ENCODE measurements at places on chromosomes 7 and 10.

- DNase-seq: no peak
Observed at GRCh38 chr7:107933386-107934013, 42.5 kb downstream of the DLD start.

DNA sequence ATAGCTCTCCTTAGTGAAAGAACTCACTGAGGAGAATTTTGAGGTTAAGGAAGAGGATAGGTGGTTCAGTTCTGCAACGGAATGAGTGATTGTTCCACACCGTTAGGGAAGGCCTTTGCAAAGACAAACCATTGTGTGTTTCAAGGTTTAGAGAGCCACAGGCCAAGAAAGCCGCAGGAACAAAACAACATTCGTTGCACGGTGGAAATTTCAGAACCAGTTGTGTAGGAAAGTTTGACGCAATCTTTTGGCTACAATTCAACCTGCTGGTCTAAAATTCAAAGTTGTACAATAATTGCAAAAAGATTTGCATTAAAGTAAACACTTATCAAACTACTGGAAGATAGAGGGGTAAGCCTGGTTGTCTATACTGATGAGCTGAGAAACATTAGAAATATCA, 91.4 kb downstream of the FAM107B start:
- no peak for DNase-seq

DNA sequence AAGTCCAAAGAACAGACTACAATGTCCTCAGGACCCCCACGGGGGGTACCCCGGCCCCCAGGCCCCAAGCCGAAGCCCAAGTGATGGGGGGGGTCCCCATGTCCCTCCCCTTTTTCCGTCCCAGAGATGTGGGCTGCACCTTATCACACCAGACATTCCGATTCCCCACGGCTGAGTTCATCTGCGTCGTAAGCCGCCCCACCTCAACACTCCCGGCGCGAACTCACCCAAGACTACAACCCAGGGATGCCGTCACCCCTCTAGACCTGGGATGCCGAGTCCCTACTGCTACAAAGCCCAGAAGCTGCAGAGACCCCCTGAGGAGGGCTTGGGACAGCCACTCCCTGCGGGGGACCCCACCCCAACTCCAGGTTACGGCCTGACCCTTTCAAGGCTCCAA, 14.5 kb downstream of the PDGFA start:
- no peak for DNase-seq

DNA sequence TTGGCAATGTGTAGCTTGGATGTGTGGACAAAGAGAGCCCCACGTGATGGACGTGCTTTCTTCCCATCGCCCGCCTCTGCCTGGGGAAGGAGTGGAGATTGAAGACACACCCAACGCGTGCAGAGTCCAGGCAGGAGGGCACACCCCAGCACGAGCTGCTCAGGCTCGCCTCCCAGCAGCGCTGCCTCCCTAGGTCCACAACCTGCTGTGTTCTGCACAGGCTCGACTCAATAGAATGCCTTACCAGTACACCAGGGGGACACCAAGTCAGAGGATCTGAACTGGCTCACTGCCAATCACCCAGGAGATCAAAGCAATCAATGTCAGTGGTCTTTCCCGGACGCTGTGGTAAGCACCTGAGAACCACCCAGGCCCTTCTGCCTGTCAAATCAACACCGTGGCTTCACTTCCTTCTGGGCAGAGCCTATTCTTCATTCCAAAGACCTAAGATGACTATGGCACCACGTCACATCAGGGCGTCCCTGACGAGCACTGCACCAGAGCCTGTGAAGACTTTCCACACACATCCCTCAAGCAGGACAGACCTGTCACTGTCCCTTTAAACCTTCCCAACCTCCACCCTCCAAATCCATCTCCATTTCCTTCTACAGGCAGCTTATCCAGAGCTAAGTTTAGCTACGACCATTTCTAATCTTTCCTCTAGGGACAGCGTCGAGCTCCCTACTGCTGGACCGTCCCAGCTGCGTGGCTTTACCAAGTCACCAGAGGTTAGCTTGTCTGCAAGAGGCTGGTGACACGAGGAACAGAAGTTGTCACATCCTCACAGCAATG, 72.3 kb downstream of the AMZ1 start:
- no peak for DNase-seq

DNA sequence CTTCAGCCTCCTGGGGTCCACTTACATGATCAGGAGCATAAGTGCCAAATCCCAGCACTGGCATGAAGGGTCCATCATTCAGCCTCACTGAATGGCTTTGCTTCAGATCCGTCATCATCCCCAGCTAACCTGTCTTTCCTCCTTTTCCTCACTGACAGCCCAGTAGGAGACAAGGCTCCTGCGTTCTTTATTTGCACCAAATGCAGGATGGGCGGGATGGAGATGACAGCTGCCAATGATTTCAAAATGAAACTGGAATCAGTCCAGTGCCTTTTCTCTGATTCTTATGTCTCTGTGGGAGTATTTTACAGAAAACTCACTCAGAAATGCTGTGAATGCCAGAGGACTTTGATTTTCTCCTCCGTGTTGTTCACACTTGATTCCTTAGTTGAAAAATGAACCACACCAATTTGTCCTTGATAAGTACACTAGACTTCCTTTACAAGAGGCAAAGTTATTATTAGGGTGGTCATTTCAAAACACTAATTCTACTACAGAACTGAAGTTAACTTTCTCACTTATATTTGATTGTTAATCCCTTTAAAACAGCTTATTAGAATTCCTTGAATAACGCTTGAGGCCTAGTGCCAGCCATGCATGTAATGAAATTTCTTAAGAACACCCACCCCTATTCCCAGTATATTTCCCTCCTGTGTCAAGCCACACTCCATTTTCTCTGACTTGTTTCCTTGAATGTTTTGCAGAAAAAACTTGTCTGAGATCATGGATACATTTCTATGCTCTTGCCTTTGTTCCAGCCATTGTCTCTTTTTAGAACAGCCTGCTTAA, at the start of gene AKR1C8:
Gene AKR1C8, minus strand, starts transcription at position 164 of the 789 bp plus-strand sequence. Its CDS starts 46 bp downstream, at position 118.
- DNase-seq: no peak

All from CD4-positive, alpha-beta T cell treated with Interleukin-6 at 100 ng/mL for 8 hours (primary cell).